ENCODE measurements at places on chromosomes 12 and 14.

- no peak for DNase-seq
Observed at GRCh38 chr14:23095196-23096108, at the start of gene C14orf119. Gene C14orf119 (plus strand): TSS chr14:23095505. CDS start chr14:23097659, 2,154 bp downstream.

- DNase-seq, result no peak
Observed at GRCh38 chr14:51512316-51512715, 139.4 kb upstream of the FRMD6 start.

DNA sequence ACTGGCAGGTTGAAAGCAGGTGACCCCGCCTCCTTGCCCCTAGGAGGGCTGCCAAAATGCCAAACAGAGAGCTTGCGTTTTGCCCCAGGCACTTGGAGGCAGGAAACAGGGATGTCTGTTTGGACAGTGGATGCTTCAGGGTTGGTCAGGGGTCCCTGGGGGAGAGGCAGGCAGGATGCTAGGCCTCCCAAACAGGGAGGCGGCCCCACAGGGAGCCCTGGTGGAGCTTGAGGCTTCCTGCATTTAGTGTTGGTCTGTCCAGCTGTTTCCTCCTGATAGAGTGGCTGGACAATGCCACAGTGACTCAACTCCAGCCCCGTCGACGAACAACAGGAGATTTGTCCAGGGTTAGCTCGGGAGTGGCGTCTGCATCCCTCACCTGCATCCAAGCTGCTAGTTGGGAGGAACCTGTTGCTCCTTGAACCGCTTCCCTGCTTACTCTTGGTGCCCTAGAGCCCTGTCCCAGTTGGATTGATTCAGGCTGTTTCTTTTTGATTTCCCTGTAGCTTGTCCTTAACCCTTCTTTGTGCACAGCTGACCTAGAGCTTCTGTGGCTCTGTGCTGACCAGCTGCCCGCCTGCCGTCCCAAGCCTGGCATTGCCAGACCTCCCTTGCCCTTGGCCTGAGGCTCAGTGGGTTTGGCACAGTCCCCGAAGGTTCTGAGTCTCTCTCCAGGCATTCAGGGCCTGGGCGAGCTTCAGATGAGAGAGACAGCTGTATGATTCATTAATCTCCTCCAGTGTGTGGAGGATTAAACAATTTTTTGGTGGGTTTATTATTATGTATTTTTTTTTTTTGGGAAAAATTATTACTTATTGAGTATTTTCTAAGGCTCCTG lies 45.9 kb downstream of the TSPAN9 start:
- DNase-seq, result no peak

DNA sequence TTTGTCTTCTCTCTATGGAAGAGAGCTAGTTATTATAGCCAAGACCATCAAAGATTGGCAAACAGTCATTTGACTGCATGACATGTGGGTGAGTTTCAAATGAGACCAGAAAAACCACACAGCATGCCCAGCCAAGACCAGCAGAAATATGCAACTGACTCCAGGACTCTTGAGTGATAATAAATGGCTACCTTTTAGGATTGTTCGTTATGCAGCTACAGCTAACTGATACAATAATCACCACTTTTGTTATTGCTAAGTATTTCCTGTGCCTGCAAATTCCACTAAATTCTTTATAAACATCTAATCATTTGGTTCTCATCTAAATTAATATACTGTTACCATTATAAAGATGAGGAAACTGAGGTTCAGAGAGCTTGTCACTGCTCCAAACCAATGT lies 528.4 kb upstream of the TBX3 start:
- DNase-seq, result no peak

GRCh38 chr12:19457561-19457960 lies 18.3 kb downstream of the AEBP2 start:
- DNase-seq, result no peak

GRCh38 chr14:84041421-84041820 lies 1488.5 kb upstream of the FLRT2 start:
- DNase-seq, result no peak

DNA sequence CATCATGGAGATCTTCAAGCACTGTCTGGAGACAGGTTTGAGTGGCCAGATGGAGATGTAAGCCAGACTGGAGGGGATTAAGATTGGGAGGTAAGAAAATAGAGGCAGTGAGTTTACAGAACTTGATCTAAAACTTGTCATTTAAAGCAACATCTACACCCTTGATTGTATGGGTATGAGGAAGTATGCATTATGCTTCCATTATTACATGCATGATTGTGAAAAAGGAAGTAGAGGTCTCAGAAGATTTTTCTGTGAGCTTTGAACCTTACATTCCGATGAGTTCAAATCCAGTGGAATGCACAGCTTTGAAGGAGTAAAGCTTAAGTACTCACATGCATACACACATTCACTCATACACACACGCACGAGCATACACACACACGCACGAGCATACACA lies 550.8 kb downstream of the MED13L start:
- DNase-seq, result no peak

DNA sequence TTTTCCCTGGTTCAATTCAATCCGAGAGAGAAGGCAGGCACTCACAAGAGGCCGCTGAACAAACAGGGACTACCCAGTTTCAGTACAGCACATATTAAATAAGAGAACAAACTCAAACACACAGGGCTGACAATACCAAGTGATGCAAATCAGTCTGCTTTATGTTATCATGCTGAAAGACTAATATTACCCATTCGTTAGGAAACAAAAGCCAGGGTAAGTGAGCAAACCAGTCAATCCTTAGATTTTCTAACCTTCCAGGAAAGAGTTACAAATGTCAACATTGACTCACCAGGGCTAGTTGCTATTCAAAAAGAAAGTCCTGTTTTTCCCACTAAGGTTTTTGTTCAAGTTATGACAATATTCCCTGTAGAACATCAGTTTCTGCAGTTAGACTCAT lies 246.2 kb downstream of the C12orf42 start:
- DNase-seq, result no peak

DNA sequence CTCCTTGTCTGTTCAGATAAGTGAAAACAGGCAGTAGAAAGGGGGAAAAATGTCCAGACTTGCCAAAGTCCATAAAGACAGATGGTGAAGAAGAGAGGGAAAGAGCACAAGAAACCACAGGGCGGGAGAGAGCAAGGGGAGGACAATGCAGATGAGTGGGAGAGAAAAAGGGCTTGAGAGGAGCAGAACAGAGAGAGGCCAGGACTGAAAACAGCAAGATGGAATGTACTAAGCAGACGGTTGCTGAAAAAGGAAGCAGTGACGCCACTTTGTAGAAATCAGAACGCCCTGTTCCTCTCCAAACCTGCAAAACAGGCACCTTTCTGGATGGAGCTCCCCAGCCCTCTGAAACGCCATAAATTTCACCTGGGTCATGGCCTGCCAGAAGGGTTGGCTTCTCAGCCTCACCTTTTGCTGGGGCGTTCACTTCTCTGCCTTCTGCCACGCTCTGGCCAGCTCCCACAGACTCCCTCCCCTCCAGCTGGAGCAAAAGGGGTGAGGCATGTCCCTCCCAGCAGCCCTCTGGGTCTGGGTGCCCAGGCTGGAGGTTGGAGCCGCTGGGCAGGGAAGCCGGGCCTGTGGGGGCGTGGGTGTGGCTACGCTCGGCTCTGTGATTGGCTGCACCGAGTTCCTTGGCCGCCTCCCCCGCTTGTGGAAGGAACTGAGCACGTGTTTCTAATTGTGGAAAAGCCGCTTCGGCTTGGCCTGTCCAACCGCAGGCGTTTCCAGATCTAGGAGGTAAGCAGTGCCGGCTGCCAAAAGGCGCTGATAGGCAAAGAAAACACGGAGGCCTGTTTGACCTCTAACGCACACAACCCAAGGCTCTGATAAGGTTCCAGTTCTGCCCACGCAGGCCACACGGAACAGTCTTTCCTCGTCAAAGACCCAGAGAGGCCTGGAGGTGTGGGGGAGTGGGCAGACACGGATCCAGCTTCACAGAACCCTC lies 29.3 kb downstream of the SLC7A8 start:
- no peak for DNase-seq

GRCh38 chr14:20499108-20499507 lies 6.2 kb upstream of the RNASE10 start:
- DNase-seq, result no peak

DNA sequence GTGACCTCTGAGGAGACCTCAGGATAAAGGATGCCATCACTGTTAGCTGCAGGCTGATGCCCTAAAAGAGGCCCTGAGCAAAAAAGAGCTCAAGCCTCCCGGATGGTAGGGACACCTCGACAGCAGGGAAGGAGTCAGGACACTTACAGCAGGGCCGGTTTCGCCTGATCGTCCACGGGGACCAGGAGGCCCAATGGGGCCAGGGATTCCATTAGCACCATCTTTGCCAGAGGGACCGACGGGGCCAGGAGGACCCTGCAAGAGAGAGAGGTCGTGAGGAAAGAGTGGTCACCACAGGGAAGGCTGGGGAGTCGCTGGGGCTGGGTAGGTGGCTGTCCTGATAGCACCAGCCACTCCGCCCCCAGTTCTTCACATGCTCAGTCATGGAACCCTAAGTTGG lies 12.4 kb downstream of the TMEM106C start:
- DNase-seq, result no peak

GRCh38 chr12:117084405-117085317 lies 14.6 kb downstream of the TESC start:
- DNase-seq, result no peak

DNA sequence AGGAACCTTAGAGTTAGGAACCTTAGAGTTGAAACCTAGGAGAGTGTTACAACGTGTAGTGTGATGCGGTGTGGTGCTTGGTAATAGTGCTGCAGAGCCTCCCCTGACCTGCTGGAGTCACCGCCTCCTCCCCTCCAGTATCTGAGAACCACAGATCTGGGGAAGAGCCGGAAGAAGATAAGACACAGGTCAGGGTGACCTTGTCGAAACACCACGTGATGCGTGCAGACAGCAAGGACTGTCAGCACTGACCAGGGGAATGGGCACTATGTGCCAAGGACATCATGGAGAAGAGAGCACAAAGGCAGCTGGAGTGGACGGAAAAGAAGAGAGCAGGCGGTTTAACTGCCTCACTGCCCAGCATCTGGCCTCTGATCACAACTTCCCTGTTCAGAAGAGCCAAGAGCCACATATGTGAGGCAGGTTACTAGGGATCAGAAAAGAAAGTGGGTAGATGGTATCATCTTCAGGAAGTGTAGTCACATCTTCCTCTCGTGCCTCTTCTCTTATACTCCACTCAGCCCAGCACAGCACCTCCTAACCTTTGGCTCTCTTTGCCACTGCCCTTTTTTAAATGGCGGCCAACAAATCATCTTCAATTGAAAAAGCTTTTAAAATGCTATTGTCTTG lies 93.7 kb downstream of the TESC start:
- no peak for DNase-seq

DNA sequence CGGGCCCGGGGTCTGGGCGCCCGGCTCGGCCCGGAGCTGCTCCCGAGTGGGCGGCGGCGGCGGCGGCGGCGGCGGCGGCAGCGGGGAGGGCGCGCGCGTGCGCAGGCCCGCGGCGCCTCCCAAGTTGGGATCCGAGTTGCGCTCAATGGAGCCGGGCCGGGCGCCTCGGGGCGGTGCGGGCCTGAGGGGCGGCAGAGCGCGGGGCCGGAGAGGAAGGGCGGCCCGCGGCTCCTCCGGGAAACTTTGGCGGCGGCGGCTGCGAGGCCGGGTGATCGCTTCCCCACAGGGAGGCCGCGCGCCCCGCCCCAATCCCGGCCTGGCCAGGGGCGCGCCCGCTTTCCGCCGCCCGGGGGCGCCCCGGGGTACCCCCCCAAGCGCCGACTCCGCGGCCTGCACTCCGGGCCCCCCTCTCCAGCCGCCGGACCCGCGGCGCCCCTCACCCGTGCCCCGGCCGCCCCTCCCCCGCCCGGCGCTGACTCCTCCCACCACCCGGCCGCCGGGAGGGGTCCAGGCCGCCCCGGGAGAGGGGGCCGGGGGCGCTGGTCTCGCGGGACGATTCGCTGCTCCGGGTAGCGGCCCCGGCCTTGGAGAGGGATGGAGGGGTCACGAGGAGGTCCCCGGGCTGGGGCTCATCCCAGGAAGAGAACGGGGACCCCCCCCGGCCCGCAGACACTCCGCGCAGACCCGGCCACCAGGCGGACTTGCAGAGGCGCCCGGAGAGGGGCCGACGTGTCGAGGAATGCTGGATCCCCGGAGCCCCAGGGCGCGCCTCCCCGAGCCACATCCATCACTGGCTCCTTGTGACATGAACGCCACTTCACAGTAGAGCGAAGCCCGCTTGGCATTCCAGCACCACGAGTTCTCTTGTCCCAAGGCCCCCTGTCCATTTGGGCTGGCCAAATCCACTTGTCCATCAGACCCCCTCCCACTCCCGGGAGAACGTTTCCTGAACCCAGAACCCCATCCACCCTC lies at the start of gene RILPL1:
RILPL1 (minus strand) TSS at position 48 of the 972 bp plus-strand sequence. CDS start 237 bp downstream, outside the sequence.
- no peak for DNase-seq

- no peak for DNase-seq
Observed at GRCh38 chr14:34103176-34103575, 152.3 kb upstream of the EGLN3 start.

DNA sequence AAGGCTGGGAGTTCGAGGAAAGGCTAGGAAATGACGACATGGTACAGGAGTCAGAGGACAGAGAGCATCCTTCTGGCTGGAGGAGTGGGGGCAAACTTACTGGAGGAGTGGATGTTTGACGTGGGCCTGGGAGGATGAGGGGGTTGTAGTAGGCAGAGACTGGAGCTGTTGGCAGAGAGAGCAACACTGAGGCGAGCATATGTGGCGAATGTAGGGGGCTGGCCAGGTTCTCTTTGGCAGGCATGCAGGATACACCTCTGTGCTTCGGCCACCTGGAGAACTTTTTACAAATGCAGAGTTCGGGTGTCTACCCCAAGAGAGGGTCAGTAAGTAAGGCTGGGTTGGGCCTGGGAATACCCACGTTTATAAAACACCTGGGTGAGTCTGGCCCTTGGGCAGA lies 385.7 kb downstream of the FUT8 start:
- DNase-seq, result no peak

- DNase-seq, result no peak
Observed at GRCh38 chr12:93460902-93461301, 6.4 kb upstream of the MRPL42 start.

DNA sequence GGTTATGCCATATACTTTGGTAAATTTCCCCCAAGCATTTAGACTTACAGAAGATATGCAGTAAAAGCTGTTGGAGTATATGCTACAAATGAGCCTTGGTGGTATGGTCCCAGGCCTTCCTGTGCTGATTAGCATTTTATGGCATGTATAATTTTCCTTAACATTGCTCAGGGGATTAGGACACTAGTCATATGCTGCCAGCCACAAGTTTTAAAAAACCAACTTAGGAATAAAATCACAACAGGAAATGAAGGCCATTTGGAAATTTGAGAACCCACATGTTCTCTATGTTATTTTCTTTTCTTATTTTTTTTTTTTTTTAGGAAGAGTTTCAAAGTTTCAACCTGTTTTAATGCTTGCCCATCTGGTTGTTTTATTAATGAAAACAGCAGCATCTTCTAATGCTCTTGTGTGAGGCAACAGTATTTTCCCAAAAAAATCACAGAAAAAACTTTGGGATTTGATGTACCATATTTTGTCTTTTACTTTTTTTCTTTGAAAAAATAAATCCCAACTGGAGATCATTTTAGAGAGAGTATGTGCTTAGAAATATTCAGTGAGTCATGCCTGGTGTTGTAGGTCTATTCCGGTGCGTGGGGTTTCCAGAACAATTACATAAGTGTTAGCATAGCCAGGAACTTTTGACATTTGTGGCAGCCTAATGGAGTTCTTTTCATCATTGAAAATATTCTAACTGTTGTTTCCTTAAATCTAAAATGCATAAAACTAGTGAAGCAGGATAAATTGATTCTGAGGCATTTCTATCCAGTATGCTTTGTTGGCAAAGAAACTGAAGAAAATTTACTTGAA lies 21.7 kb upstream of the DUSP6 start:
- DNase-seq, result no peak

- DNase-seq, result no peak
Observed at GRCh38 chr12:32272465-32272864, 126.9 kb upstream of the FGD4 start.
